SJSA1 (cell line): ENCODE measurements at places on chromosomes 11 and 22. TPM values are rescaled to one million over a fixed set of nuclear protein-coding genes. Genes with fewer than 3 reads are reported as not detected.

- DNase-seq: peak; percentile 98
These were observed 26.3 kb upstream of the GNB1L start for GRCh38 chr22:19880786-19881569.

- peak; percentile 55 for DNase-seq
These were observed 767 bp downstream of the SLC43A1 start for GRCh38 chr11:57514538-57515331.

The MS4A2 gene
- total RNA-seq: not detected in 2 replicates

GRCh38 chr11:27688076-27688475 is 12.2 kb downstream of the BDNF start:
- DNase-seq: no peak

The PARVG gene
- not detected in 2 replicates for total RNA-seq

DNA sequence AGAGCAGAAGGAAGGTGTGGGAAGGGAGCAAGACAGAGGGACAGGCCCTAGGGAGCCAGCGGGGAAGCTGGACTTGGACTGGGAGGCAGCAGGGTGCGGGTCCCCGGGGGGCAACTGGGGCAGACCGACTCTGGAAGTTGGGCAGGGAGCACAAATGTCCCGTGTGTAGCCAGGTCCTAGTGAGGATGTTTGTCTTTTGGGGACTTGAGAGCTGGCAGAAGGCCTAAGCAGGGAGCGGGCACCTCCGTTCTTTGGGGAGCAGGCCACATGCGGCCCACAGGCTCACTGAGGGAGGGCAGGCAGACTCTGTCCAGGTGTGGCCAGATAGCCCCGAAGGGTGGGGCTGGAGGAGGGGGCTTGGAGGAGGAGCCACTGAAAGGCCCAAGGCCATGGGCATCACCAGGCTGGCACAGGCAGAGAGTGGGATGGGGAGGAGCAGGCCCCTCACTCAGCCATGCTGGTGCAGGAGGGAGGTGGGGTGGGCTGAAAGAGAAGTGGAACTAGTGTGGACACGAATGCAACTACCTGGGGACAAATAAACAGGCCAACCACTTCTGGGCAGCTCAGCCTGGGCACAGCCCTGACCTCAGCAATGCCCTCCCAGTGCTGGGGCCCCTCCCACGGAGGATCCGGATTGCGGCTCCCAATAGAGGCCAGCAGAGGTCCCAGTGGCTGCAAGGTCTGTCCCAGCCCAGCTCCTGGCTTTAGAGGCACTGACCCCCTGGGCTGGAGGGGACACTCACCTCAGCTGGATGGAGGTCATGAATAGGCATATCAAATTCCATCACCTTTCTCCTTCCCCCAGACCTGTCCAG is 1.3 kb upstream of the SCARF2 start:
- DNase-seq: no peak

DNA sequence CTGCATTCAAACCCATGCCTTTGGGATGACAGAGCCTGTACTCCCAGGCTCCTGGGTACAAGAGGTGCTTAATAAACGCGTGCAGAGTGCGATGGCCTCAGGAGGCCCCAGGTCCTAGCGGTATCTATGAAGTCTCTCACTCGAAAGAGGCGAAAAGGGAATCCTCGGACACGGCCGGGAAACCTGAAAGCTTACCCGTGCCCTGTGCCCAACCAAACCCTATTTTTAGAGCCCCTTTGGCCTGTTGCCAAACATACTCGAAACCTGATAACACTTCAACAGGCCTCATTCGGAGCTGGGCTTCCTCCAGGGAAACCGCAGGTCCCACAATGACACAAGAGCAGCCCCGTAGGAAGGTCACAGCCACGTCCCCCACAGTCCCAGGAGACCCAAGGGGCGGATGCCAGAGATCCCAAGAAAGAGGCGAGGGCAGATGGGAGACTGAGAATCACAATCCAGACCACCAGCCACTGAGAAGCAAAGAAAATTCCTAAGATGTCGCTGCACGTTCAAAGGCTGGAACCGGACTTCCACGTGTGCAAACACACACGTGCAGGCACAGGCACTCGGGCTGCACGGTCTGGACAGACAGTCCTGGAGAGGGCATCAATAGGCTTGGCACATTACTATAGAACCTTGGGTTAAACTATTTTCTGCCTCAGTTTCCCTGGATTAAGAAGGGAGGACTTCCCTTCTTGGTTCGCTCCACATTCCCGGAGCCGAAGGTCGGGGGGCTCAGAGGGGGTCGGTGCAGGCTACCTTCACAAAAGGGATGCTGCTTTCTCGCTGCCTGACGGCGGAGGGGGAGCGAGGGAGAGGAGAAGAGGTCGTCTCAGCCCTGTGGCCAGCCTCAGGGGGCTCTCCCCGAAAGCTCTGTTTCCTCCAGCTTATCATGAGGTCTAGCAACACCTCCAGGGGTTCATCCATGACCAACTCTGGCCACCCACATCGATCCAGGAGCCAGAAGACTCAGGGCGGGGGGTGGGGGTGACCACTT is 8.2 kb downstream of the PDGFB start:
- DNase-seq: no peak

The C11orf16 gene
- total RNA-seq: not detected in 2 replicates

- no peak for DNase-seq
These were observed 96.9 kb upstream of the ANO1 start for GRCh38 chr11:69981119-69981784.

The BARX2 gene
- total RNA-seq: not detected in 2 replicates

DNA sequence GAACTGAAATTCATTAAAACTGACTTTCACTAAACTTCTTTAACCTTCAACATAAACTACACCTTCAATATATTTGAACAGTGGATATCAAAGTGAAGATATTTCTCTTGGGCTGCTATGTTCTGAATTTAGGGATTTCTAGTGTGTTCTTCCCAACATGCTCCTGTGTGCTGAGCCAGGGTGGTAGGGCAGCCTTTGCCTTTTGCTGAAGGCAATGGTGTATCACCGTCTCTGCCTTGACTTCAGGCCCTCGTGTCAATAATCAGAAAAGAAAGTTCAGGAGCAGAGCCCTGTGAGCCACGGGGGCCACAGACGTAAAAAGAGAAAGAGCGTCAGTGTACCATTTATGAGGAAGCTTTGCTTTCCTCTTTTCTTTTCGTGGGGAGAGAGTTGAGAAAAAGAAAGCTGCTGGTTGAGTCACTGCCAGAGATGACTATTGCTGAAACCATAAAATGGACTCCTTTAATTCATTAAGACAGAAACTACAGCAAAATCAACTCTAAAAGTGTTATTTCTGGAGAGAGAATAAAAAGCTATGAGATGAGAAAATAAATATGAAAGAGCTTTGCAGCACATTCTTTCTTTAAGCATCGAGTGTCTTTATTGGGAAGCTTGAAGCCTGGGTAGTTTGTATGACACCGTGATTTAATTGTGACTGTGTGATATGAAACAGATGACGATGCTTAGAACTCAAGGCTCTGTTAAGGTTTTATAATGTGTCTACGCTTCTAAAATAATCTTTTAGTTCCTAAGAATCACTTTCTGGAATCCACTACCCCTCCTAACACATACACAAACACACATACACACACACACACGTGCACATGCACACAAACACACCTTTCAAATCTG is 271.8 kb upstream of the MTNR1B start:
- DNase-seq: no peak

DNA sequence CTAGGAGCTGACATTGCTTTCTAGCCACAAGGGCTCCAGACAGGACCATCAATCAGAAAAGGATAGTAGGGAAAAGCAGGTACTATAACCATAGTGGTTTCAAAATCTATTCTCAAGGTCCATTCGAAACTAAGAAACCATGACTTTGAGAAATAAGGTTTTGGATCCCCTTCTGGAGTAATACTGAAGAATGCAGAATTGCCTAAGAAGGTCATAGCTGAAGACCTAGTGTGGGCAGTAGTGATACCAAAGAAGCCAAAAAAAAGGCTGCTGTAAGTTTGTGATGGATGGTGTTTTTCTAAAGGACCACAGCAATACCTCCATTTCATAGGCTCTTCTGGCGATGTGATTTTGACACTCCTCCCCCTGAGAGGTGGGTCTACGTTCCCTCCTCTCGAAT is 163.1 kb downstream of the MAML2 start:
- DNase-seq: no peak

The P2RY6 gene
- total RNA-seq: not detected in 2 replicates

DNA sequence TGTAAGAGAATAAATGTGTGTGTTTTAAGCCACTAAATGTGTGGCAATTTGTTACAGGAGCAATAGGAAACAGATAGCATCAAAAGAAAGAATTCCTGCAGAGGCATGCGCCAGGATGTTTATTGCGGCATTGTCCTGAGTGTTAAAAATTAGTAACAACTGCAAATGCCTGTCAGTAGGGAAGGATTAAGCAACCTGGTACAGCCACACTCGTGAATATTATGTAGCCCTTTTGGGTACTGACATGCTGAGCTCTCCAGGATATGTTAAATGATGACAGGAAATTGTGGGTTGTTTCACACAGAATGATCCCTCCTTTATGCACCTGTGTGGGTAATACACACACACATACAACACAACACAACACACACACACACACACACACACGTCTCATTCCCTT is 69.7 kb upstream of the MYOD1 start:
- DNase-seq: no peak

The TREH gene
- not detected in 2 replicates for total RNA-seq

GRCh38 chr11:47611348-47611794 is 17.2 kb upstream of the C1QTNF4 start:
- no peak for DNase-seq

DNA sequence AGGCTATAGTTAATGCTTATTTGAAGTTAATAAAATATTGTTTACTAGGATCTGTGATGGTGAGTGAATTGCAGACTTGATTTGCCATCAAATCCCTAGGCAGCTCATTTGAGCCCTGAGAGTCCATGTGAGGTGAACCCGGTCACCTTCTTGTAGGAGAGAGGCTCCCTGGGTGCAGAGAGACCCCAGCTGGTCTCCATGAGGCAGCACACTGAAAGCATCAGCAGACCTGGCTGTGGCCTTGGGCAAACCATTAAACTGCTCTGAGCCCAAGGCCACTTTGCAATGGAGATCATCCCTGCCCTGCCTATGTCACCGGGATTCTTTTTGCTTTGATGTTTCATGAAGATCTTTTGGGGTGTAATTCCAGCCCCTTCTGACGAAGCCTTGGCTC is 125.2 kb downstream of the MICAL2 start:
- DNase-seq: no peak

DNA sequence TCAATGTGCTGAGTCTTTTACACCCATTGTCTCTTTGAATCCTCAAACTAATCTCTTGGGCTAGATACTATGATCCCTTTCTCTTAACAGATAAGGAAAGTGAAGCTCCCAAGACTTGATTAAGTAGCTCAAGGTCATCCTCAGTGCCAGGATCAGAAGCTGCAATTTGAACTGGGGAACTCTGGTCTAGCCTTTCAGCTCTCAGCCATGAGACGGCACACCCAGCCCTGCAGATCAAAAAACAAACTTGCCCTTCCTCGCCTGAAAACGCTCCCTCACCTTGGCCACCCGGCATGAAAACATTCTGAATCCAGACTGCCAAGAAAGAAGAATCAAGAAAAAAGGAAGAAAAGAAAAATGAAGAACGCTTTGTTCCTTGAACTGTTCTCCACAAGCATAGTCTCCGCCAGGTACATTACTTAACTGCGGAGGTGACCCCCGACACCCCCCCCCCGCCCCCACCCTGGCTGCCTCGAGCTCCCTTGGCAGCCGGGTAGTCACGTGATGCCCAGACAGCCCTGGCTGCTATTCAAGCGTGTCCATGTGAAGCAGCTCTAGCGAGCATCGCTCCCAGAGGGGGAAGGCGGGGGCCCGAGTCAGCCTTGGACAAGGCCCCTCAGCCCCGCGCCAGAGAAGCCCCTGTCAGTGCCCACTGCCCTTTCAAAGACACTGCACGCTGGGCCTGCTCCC is 451.2 kb downstream of the MIAT start:
- DNase-seq: no peak
